ENCODE measurements at places on chromosomes 11 and 22. TPM values are rescaled to one million over a fixed set of nuclear protein-coding genes. Genes with fewer than 3 reads are reported as not detected.

The APOBEC3H gene
- total RNA-seq = 1.1 TPM

The ZBTB44 gene
- 43.8 TPM for total RNA-seq

The BEST1 gene
- 6.5 TPM for total RNA-seq

The FOLR3 gene
- total RNA-seq = 10.5 TPM

The RPS19BP1 gene
- 104 TPM for total RNA-seq

DNA sequence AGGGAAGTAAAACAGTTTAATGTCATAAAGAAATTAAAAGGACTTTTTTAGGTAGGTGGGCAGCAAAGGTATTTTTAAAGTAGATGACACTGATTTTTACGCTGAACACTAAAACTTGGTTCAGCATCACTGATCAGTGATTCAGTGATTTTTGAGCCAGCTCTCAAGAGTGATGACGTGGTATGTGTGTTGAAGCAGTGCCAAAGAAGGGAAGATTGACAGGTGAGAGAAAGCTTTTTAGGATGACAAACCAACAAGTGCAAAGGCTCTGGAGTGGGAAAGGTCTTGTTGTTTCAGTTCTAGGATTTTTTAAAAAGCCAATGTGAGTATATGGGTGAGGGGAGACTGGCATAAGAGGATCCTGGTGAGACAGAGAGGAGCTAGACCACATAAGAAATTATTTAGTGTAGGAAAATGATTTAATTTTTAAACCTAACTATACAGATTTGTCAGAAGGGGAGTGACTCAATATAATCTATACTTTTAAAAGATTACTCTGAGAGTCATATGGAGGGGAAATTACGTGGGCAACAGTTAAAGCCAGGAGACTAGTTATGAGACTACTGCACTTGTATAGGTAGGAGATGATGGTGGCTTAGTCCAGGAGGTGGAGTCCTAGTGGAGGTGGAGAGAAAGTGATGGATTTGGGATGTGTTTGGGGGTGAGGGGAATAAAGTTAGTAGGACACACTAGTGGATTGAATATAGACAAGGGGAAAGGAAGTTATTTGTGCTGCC is 17.6 kb upstream of the CALCB start:
- H3K4me1 ChIP-seq = no peaks in the 10 kb centered on the region
- DNase-seq = no peak
- no peak overlapping the region for H3K4me3 ChIP-seq
- no peak overlapping the region for H3K27ac ChIP-seq
- no peaks in the 10 kb centered on the region for H3K27me3 ChIP-seq
- no peaks in the 10 kb centered on the region for H3K36me3 ChIP-seq

GRCh38 chr22:44570476-44571445 is 72.7 kb upstream of the RTL6 start:
- H3K4me1 ChIP-seq = no peaks in the 10 kb centered on the region
- H3K27me3 ChIP-seq = no peaks in the 10 kb centered on the region
- H3K4me3 ChIP-seq = no peak overlapping the region
- no peak for DNase-seq

DNA sequence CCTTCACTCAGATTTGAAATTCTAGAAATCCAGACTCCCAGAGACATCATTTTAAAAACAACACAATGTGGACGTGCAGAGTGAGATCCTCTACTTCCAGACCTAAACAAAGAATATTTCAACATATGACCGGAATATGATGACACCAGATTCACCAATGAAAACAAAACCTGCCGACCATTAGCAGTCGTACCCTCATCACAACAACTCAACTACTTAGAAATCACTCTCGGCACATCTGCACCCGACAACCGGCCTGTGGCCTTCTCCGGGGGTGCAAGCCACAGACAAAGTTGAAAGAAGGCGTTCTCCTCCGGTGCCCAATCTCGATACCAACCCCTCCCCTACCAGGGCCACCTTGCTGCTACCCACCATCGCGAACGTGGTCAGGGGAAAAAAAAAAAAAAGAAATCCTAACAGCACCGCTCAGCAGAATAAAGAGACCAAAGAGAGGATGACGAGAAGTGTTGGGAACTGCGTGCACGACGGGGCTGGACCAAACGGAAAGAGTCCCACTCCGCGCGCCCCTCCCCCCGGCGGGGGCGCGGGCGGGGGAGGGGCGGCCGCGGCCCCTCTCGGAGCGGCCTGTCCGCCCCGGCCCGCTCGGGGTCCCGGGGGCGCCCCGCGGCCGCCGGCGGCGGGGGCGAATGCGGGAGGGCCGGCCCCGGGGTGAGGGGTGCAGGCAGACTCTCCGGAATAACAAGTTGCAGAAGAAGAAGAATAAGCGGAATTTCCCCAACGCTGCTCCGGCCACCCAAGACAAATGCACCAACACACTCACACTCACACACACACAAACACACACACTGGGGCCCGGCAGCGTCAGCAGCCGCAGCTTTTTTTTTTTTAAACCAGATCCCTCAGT is 1.7 kb downstream of the PHF21A start:
- H3K4me1 ChIP-seq = peaks cover 46% of the 10 kb centered on the region
- H3K27me3 ChIP-seq = no peaks in the 10 kb centered on the region
- H3K27ac ChIP-seq = peak overlapping the region; percentile 92
- peak; percentile 56 for DNase-seq
- peak overlapping the region; percentile 72 for H3K4me3 ChIP-seq

DNA sequence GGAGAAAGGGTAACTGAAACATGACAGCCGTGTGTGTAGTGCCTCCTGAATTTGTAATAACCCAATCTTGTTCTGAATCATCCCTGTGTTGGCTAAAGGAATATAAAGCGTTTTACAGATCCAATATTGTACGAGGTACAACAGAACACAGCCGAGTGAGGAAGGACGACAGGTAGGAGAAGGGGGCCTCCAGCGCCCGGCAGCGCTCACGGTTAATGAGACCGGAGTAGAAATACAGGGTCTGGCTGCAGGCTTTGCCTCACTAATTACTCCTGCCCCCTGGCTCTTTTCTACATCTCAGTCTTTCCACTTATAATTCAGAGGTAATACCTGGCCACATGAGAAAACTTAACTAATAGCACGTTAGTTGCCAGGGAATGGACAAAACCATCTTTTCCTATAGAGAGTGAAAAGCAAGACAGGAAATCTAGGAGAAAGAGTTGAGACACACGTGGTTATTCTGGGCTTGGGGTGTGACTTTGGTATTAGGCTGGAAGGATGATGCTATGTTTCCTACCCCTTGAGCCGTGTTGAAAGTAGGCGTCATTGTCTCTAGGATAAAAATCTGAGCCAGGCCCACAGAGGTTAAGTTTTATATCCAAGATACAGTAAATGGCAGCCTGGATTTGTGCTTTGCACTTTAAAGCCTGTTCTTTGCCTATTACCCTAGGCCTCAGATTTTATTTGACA is 54.1 kb downstream of the GRIK4 start:
- no peak overlapping the region for H3K4me3 ChIP-seq
- no peaks in the 10 kb centered on the region for H3K36me3 ChIP-seq
- no peak for DNase-seq
- peaks cover 13% of the 10 kb centered on the region for H3K4me1 ChIP-seq

- H3K4me1 ChIP-seq = peaks cover 4% of the 10 kb centered on the region
- DNase-seq = no peak
- no peaks in the 10 kb centered on the region for H3K36me3 ChIP-seq
- H3K27ac ChIP-seq = no peak overlapping the region
- no peaks in the 10 kb centered on the region for H3K27me3 ChIP-seq
Observed at GRCh38 chr11:69924308-69925161, 105.3 kb upstream of the FGF3 start.

DNA sequence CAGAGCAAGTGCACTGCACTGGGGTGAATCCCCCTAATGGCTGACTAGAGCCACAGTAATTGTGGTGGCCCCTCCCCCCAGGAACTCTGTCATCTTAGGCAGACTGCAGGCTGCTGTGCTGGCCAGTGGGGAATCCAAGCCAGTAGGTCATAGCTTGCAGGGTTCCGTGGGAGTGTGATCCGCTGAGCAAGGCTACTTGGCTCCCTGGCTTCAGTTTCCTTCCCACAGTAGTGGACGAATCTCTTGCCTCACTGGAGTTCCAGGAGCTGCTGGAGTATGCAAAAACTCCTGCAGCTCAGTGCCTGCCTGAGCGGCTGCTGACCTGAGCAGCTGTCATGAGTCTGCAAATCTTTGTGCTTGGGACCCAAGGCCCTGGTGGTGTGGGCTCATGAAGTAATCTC is 13.2 kb downstream of the OOSP3 start:
- no peaks in the 10 kb centered on the region for H3K27me3 ChIP-seq
- H3K36me3 ChIP-seq = no peaks in the 10 kb centered on the region
- no peaks in the 10 kb centered on the region for H3K4me1 ChIP-seq

- H3K36me3 ChIP-seq = peaks cover 22% of the 10 kb centered on the region
- no peak overlapping the region for H3K27ac ChIP-seq
- DNase-seq = no peak
- no peaks in the 10 kb centered on the region for H3K27me3 ChIP-seq
Observed at GRCh38 chr11:46437122-46437689, 45.6 kb upstream of the CHRM4 start.

DNA sequence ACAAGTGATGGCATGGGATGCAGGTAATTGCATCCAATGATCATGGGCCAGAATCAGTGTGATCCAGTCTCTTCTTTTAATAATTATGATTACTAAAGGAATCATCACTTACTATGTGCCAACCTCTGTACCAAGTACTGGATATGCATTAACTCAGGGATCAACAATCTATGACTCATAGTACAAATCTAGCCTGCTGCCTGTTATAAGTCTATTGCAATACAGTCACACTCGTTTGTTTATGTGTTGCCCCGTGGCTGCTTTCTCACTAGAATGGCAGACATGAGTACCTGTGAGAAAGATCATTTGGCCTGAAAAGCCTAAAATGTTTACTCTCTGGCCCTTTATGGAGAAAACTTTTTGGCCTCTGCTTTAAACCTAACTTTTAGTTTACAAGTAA is 45.0 kb downstream of the OR6Q1 start:
- no peaks in the 10 kb centered on the region for H3K4me1 ChIP-seq
- no peak overlapping the region for H3K27ac ChIP-seq
- DNase-seq = no peak
- H3K36me3 ChIP-seq = no peaks in the 10 kb centered on the region

DNA sequence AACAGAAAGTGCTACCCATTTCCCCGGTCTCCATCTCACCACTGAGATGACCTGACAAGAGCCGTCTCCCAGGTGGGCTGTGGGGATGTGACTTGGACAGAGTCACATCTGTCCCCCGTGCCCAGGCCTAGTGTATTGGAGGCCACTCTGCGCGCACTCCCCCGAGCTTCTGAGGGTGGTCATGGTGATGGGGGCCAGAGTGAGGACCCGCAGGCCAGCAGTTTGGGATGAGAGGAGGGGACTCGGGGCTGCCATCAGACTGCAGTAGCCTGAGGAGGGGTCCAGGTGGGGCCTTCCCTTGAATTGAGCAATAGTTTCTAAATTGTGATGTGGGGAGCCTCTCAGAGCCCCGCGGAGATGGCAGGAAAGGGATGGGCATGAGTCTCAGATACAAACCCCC is 852.6 kb downstream of the TBC1D22A start:
- no peaks in the 10 kb centered on the region for H3K4me1 ChIP-seq
- H3K36me3 ChIP-seq = no peaks in the 10 kb centered on the region
- no peak overlapping the region for H3K4me3 ChIP-seq
- DNase-seq = no peak
- no peak overlapping the region for H3K27ac ChIP-seq

- H3K27ac ChIP-seq = no peak overlapping the region
- H3K36me3 ChIP-seq = peaks cover 18% of the 10 kb centered on the region
- no peaks in the 10 kb centered on the region for H3K27me3 ChIP-seq
- DNase-seq = peak; percentile 61
Observed at GRCh38 chr11:66429983-66430602, 8.6 kb downstream of the MRPL11 start.

DNA sequence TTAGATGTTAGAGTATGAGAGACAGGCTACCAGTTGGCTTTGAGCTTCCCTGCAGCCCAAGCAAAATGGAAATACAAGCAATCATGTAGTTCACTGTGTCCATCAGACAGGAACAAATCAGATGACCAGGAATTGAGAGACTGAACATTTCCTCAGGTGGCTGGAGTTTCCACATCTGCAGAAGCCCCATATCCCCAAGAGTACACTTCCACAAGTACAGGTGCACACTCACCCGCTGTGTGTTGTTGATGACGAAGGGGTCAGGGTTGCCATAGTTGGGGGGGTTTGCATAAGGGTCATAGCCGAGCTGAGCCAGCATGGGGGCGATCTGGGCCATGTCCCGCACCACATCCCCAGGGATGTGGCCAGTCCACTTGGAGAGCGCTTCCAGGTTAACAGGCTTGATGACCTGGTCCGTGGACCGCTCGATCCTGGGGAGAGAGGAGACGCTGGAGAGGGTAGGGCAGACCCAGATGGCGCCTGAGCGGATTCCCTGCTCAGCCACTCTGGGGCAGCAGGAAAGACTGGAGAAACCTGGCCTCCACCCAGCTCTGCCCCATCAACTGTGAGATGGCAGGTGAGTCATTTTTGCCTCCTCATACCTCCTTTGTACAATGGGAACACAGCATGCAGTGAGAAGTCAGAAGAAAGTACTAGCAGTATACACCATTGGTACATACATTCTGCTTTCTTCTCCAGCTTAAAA is 23.9 kb upstream of the TFIP11 start:
- H3K36me3 ChIP-seq = no peaks in the 10 kb centered on the region
- no peak overlapping the region for H3K4me3 ChIP-seq
- no peaks in the 10 kb centered on the region for H3K27me3 ChIP-seq
- H3K4me1 ChIP-seq = no peaks in the 10 kb centered on the region
- H3K27ac ChIP-seq = no peak overlapping the region
- DNase-seq = no peak

GRCh38 chr22:37126882-37127281 is 17.4 kb upstream of the TMPRSS6 start:
- H3K27me3 ChIP-seq = no peaks in the 10 kb centered on the region
- H3K4me1 ChIP-seq = peaks cover 8% of the 10 kb centered on the region
- H3K36me3 ChIP-seq = no peaks in the 10 kb centered on the region
- no peak overlapping the region for H3K27ac ChIP-seq
- DNase-seq = no peak

DNA sequence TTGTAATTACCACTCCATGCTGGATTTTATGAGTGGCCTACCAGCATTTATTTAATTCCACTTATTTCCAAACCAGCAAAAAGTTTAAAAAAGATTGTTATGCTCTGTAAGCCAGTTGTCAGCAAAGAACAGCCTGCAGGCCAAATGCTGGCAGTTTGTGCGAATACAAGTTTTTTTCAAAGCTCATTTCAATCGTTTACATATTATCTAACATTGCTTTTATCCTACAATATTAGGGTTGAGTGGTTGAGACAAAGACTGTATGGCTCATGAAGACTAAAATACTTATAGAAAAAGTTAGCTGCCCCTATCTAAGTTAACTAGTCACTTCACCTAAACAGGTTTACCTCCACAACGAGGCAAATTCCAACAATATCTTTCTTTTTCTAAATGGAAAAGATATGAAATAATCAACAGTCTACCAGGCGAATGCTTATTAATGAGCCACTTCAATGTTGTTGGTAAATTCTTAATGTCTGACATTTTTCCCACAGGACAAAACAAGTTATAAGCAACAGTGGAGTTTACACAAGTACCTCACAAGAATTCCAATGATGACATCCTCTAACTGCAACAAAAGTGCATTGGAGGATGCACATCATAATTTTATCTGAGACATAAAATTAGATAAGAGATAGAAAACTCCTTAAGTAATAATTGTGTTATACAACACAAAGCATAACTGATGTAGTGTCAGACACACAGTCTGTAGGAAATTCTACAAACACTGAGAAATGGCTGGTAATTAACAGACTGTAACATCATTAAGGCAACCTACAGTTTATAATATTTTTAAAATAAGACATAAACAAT is 35.8 kb upstream of the POU2AF2 start:
- DNase-seq = no peak
- no peak overlapping the region for H3K27ac ChIP-seq
- no peaks in the 10 kb centered on the region for H3K36me3 ChIP-seq
- H3K27me3 ChIP-seq = no peaks in the 10 kb centered on the region
- no peak overlapping the region for H3K4me3 ChIP-seq
